ENCODE measurements at places on chromosomes 2 and 18. TPM values are rescaled to one million over a fixed set of nuclear protein-coding genes. Genes with fewer than 3 reads are reported as not detected.

Gene NEU2
- not detected for total RNA-seq

DNA sequence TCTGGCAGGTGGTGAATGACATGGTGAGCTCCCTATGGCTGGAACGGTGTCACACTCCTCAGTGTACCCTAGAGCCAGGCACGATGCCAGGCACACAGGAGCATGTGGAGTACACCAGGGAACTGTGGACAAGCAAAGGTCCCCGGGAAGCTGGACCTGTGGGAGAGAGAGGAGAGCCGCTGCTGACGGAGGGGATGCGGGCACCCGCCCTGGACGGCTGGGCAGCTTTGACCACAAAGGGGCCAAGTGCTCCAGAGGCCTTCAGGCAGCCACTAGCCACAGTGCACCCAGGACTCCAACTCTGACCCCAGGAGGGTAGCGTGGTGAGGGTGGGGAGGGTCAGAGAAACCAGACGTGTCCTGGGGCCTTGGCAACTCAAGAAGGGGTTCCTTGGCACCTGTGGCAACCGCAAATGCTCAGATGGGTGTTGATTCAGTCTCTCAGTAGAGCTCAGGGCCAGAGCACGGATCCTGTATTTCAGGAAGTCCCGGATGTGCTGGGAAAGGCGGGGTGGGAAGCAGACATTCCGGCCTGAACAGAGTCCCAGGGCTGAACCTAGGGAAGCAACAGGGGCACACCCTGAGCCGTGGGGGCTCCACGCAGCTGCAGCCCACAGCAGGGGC is 2.3 kb upstream of the MAB21L4 start:
- no peak for DNase-seq

GRCh38 chr2:88658326-88658725 is 31.1 kb upstream of the EIF2AK3 start:
- no peak for DNase-seq

GRCh38 chr2:171512683-171513195 is 9.5 kb upstream of the CYBRD1 start:
- no peak for DNase-seq

DNA sequence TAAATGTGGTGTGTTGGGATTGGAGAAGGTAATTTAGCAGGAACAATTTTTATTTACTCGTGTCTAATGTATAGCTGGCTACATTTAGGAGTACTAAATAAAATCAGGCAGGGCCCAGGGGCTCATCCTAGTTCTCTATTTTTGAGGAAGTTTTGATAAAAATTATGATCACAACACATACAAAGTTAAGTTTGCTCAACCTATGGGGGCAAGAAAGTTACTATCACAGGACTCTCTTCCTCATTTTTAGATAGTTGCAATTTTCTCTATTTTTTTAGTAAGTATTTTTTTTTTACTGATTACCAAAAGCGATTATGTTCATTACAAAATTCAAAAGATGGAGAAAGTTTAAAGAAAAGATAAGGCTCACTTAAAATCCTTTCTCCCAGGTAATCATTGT is 60.0 kb upstream of the RPE start:
- no peak for DNase-seq

DNA sequence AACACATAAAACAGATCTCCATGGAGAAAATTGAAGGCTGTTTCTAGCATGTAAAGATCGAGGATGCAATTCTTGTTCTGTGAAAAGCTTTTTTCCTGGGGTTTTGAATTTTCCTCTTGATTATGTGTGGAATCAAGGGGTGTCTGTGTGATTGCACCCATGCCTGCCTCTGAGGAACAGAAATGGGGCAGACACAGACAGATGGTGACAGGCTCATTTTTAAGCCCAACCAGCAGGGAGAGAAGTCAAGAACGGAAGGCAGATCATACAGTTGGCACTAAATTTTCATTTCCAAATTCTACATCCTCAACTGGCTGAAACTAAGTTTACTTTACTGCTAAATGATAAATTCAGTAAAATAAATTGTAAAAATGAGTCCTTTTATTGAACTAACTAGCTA is 1037.7 kb upstream of the KLHL29 start:
- no peak for DNase-seq

Gene COL4A3
- 1.1 TPM for total RNA-seq

Gene CPO
- 0.46 TPM for total RNA-seq

Gene ARHGAP25
- total RNA-seq: 3.4 TPM

DNA sequence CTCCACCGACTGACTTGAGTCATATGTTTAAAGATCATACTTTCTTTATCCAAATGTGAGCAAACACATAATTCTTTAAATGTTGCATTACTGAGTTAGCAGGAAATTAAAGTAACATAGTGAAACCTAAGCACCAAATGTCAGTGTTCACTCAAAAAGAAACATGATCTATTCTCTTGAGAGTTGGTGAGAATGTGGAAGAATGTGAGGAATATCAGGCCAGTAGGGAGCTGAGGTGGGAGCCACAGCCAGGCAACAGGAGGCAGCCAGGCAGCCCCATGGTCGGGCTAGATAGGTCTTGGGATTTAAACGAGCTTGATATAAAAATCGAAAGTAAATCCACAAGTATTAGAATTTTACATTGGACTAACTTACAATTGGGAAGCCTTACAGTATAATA is 198.1 kb upstream of the SH3BP4 start:
- DNase-seq: no peak

- no peak for DNase-seq
Observed at GRCh38 chr2:118169359-118170005, 81.2 kb downstream of the INSIG2 start.

GRCh38 chr2:121189011-121189410 is 96.0 kb downstream of the TFCP2L1 start:
- no peak for DNase-seq

GRCh38 chr18:76502551-76502950 is 7.5 kb upstream of the ZNF516 start:
- no peak for DNase-seq

DNA sequence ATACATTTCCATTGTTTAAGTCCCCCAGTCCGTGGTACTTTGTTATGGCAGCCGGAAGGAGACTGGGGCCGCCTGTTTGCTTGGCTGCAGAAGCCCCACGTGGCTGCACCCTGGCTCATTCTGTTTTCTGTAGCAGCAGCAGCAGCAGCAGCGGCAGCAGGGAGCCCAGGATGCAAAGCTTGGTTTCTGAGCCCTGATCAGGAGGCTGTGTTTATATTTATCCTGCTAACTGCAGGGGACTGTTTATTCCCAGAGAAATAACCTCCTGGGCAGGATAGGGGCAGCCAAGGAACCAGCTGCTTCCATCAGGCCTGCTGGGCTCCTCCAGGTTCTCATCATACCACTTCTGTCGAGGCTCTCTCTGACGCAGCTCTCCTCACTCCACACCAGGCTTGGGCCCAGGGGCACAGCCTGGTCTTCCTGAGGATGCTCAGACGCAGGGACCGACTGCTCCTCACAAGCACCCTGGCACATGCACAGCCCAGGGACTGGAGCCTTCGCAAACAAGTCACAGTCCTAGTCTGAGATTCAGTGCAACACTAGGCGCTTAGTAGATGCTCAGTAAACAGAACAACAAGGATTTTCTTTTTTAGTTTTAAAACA is 139.0 kb downstream of the MSH2 start:
- no peak for DNase-seq

- no peak for DNase-seq
Observed at GRCh38 chr2:119516121-119516520, 8.2 kb downstream of the SCTR start.

GRCh38 chr18:22250591-22250996 is 81.2 kb downstream of the GATA6 start:
- DNase-seq: no peak

Gene SLC35G4
- total RNA-seq: not detected

Gene MAL
- 0.22 TPM for total RNA-seq

GRCh38 chr2:123695426-123695825 is 329.7 kb upstream of the CNTNAP5 start:
- no peak for DNase-seq

GRCh38 chr2:30266705-30267104 is 35.4 kb downstream of the LBH start:
- no peak for DNase-seq

DNA sequence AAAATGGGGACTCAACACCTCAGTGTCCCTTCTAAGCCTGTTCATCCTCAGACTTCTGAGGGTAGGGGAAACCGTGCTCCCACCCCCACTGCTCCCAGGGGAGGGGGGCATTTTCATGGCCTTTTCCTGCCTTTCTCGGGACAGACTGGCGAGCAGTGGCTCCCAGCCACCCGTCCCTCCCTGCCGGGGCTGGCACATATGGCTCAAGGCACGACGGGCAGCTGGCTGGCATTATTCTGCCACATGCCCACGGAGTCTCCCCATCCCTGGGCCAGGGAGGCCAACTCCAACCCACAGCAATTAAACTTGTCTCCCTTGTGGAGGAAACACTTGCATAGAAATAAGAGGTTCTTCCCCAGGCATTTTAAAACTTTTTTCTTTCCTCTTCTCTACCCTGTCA is 148.5 kb upstream of the CBLN2 start:
- DNase-seq: no peak
